ENCODE measurements at places on chromosomes 16 and 17.

- DNase-seq = no peak
Measured at GRCh38 chr17:19379361-19380065, 1.2 kb downstream of the MAPK7 start.

DNA sequence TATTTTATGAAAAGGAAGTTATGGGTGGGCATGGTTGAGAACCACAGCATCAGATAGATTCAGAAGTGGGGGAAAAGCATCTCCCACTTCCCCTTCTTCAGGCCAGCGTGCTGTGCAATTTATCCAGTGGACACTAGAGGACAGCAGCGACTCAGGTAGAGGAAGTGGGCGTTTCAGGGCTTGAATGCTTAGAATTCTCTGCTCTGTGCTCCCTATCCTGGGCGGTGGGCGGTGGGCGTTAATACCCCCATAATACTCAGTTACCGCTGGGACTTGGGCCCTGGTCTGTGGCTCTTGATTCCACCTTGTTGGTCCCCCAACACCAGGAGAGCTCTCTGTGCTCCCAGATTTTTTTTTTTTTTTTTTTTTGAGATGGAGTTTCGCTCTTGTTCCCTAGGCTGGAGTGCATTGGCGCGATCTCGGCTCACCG lies 3.7 kb upstream of the LYZL6 start:
- peak; percentile 56 for DNase-seq

DNA sequence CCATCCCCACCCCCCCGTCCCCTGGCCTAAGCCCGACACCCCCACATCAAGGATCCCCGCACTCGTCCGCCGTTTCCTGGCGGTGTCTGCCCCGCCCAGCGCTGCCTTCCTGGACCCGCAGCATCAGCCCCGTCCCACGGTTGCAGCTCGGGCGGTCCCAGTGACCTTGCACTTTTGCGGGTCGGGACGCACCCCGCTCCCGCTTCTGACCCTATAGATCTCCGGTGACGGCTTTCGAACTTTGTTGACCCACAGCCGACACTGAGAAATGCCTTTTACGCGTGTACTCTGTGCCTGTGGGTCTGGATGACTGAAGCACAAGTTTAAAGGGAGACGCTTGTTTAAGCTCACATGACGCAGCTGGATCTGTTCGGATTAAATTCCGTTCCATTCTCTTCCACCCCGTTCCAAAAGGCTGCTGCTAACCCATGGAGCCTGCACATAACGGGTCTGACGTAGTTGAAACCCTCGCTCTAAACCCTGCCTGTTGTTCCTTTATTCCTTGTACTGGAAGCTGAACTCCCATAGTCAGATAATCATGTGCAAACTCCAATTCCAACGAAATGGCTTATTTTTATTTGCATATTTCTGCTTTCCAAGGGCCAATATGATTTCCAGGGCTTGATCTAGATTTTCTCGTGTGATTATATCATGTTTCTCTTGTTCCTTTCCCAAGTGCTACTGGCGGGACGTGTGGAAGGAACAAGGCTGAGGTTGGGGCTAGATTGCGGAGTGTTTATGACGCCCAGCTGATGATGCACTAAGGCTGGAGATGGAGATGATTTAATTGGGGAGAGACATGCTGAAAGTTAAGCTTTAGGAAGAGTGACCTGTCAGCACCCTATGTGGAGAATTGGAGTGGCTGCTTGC lies 834 bp downstream of the FLYWCH1 start:
- DNase-seq = no peak

GRCh38 chr17:55152236-55152635 lies 112.5 kb upstream of the HLF start:
- DNase-seq = no peak

GRCh38 chr16:68417711-68418301 lies 30.5 kb downstream of the SMPD3 start:
- peak; percentile 92 for DNase-seq

DNA sequence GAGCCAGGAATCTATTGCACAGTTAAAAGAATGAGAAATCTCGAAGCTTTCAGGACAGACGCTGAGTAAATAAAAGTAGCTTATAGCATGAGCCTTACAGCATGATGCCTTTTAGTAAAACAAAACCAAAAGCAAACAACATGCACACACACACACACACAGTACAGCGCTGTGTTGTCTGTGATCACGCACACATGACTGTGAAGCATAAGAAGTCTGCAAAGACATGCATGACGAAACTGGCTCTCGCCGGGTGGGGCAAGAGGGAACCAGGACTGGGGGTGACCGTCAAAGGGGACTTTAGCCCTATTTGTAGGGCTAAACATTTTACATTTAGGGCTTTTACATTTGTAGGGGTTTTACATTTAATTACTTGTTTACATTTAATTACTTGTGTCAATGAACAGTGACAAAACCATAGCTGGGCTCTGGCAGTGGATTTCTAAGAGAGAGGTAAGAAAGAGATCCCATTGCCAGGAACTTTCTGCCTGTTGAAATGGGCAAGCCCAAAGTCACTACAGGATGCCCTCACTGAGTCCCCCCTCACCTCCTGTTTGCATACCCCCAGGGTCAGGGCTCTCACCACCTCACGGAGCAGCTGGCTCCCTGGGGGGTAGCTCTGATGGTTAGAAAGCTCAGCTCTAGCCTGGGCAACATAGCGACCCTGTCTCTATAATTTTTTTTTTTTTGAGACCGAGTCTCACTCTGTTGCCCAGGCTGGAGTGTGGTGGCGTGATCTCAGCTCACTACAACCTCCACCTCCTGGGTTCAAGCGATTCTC lies 2.0 kb upstream of the TNFRSF13B start:
- DNase-seq = no peak

GRCh38 chr16:81466356-81466980 lies 21.9 kb downstream of the CMIP start:
- DNase-seq = no peak

DNA sequence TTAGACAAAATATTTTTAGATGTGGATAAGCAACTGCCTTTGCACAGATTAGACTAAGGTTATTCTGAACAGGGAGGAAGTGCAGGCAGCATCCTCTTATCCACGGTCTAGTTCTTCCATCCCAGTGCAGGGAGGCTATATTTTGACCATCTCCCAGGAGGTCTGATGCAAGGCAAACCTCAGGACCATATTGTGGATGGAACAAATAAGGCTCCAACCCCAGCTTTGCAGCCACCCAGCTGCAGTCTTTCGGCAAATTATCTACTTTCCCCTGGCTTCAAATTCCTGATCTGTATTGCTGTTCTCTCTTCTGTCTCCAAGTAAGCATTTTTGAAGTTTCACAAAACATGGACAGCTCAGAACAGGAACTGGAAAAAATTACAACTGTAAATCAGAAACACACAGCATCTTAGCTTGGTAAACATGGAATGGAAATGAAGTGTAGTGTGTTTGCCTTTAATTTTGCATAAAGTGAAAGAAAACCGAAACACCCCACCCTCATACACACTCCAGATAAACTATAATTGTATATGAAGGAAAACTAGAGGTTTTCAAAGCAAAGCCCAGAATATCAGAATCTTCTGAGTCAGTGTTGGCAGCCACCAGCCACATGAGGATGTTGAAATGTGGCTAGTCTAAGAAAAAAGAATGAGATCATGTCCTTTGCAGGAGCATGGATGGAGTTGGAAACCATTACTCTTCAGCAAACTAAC lies 33.5 kb upstream of the MON1B start:
- no peak for DNase-seq

- DNase-seq = no peak
Measured at GRCh38 chr16:2121853-2122252, 13.8 kb downstream of the PKD1 start.

- no peak for DNase-seq
Measured at GRCh38 chr16:79076047-79076767, 524.3 kb downstream of the MAF start.

- DNase-seq = no peak
Measured at GRCh38 chr17:58338841-58339754, 10.5 kb upstream of the TSPOAP1 start.

- no peak for DNase-seq
Measured at GRCh38 chr16:17431012-17431411, 39.7 kb downstream of the XYLT1 start.

GRCh38 chr16:53944025-53944424 lies 240.1 kb downstream of the FTO start:
- no peak for DNase-seq

DNA sequence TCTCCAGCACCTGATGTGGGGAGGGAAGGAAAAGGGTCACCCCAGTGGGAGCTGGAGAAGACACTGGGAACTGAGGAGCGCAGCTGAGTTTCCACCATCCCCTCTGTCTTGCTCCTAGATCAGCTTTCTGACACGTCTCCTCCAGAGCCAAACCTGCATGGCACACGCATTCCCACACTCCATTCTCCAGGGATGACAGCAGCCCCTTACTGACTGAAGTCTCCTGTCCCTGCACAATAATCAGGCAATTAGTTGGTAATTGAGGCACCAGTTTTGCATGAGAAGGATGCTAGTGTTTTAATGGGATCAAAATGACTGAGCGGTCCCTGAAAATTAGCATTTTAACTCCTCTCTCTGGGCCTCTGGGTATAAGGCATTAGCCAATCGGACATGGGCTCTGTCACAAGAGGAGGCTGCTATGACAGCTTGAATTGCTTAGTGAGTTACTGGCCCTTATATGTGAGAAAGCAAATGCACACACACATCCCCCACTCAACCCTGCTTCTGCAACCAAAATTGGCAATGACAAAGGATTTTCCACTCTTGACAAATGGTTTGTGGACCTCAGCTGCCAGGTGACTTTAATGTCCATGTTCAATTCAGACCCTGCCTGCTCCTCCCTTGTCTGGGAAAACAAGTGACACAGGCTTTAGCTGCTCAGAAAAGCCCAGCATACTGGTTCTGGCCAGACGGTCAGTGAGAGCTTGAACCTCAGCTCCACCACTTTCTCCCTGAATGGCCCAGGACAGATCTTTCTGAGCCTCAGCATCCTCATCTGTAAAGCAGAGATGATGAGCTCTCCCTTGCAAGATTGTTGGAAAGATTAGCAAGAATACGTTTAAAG lies 57.2 kb upstream of the SREBF1 start:
- DNase-seq = no peak

- DNase-seq = peak; percentile 69
Measured at GRCh38 chr17:3571043-3571900, 13.7 kb upstream of the TRPV3 start.

DNA sequence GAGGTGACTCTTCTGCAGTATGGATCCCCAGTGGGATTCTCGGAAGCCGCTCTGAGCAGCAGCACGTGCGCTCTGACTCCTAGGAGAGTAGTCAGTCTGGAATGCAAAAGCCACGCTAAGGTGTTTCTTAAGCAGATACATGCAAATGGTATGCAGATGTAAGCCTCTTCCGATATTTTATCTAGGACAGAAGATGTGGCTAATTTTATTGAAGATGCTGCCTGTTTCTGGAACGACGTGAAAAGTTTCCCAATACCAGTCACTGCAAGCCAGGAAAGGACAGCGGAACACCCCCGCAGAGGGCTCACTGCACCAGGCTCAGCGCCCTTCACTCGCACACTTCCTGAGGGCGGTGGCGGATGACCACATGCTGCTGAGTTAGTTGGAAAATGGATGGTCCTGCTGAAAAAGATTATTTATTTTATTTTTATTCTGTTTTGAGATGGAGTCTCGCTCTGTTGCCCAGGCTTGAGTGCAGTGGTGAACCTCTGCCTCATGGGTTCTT lies 10.1 kb downstream of the FADS6 start:
- DNase-seq = no peak

GRCh38 chr16:21603928-21604327 lies 4.6 kb downstream of the METTL9 start:
- DNase-seq = no peak

GRCh38 chr16:81238296-81239011 lies at the start of gene BCO1:
BCO1 (plus strand) TSS chr16:81238689; CDS start chr16:81238909, 220 bp downstream.
- peak; percentile 8 for DNase-seq

GRCh38 chr17:10731408-10731879 lies 1.6 kb upstream of the TMEM220 start:
- DNase-seq = no peak

- DNase-seq = peak; percentile 18
Measured at GRCh38 chr16:89924297-89924924, 1.3 kb downstream of the TUBB3 start.

DNA sequence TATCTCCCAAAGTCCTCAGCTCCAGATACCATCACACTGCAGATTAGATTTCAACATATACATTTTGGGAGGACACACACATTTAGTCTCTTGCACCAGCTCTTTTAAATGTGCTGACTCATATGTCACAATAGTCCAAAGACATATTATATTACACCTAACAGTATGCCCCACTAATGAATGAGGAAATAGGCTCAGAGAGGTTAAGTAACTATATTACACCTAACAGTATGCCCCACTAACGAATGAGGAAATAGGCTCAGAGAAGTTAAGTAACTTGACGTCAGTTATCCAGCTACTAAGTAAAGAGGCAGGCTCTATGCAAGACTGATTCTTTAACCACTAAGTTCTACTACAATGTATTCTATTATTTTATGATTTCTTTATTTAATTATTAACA lies 9.7 kb downstream of the IRX6 start:
- DNase-seq = no peak

GRCh38 chr17:29041571-29041970 lies 1.4 kb upstream of the PIPOX start:
- DNase-seq = no peak

Data from DMS79 (cell line).